NCI-H1417 (cell line): ENCODE measurements at places on chromosomes 4 and X.

DNA sequence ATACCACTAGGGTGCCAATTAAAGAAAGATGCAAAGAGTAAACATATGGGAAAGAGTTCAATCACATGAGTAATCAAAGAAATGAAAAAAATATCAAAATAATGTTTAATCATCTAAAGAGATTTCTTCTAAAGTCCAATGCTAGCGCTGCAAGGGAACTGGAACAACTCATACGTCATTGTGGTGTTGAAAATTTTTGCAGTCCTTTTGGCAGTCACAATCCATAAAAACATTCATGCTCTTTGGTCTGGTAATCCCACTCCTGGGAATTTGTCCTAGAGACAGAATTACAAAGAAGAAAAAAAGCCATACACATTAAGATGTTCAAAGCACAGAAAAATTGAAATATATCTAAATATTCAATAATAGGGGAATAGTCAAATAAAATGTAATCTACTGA, 4.6 kb downstream of the P2RY4 start:
- no peak for DNase-seq

DNA sequence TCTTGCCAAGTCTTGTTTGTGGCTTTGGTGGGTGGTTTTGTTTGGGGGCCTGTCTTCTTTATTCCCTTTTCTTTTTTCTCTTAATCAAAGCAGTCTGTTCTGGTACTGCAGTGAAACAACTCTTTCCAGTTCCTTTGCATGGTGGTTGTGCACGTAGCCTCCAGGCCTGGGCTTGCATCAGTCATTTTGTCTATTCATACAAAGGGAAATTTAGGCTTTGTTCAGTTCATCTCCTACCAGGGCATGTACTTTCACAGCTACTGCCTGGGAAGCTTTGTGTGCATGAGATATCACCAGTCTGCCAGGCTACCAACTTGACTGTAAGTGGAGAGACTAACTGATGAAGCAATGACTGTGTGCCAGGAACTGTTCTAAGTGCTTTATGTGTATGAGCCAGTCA, 8.5 kb downstream of the TRIM2 start:
- no peak for DNase-seq

GRCh38 chr4:159764343-159764952, 661.6 kb downstream of the RAPGEF2 start:
- no peak for DNase-seq

- DNase-seq = no peak
These were observed 332.9 kb upstream of the CPEB2 start for GRCh38 chr4:14669371-14669770.
